ENCODE measurements at places on chromosomes 12 and 14.

- peak; percentile 81 for DNase-seq
Measured at GRCh38 chr12:6554168-6555017, 1.4 kb downstream of the IFFO1 start.

DNA sequence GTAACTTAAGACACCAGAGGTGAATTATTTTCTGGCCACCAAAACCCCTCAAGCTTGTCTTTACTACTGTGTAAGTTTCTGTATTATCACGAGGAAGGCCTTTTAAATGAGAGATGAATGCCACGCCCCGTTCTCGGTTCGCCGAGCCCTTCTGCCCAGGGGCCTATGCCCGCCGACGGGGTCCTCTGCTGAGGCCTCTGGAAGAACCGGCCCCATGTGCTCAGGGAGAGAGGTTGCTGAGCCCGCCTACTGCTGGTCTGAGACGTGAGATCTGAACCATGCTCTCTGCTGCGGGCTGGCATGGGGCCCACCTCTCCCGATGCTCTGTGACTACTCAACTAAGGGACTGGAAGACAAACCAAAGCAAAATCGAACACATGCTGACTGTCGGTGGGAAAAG, 21.0 kb downstream of the AMN start:
- DNase-seq = no peak

DNA sequence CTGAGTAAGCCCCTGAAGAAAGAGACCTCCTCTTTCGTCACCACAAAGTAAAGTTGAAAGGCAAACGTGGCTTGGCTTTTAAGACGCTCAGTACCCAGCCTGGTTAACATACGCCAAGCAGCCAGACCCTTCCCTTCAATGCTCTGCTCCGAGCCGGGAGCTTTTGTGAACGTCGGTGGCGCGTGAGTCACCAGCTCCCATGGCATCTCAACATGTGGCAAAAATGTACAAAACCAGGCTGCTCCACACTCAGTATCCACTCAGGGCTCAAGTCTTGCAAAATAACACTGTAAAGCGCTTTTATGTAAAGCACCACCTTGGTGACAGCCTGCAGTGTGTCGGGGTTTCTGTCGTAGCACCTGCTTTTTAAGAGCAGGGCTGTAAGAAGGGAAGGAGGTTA, 89.0 kb downstream of the SETD3 start:
- no peak for DNase-seq

DNA sequence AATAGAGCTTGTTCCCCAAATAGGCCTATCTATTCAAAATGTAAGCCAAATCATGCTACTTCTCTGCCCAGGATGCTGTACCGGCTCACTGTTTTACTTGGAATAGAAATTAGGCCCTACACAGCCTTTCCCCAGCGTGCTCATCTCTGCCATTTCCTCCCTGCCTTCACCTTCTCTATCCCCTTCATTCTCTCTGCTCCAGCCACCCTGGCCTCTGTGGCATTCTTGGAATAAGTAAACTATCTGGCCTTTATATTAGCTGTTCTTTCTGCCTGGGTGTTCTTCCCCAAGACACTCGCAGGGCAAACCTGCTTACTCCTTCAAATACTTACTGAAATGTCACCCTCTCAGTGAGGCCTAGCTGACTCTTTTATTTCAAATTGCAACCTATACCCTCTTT, 30.9 kb upstream of the DYRK2 start:
- no peak for DNase-seq

GRCh38 chr12:15558915-15559528, 230.2 kb downstream of the EPS8 start:
- no peak for DNase-seq

GRCh38 chr12:45433441-45433868, 217.6 kb downstream of the ANO6 start:
- DNase-seq = no peak

DNA sequence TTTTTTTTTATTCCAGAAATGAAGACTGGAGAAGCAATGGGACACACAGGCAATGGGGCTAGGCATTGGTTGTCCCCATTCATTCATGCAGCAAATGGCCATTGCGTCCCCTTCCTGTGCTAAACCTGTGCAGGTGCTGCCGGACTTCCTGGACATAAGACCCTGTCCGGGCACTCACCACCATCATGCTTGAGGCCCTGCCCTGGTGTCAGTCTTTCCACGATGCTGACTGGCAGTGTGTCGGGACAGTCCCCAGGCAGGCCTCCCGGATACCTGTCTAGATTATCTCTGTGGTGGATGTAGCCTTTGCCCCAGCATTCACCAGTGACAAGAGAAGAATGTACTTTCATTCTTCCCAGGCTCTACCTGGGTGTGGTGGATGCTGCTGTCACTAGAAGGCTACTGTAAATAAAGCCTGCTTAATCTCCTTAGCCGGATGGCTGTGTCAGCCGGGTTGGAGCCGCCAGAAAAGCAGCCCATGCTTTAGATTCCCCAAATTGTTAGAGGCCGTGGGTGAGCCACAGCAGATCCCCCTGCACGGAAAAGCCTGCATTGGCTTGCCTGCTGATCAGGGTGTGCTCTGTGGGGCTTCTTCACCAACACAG, 94.5 kb upstream of the PARP11 start:
- no peak for DNase-seq
